ENCODE measurements at places on chromosomes 13 and 19.

- no peak for DNase-seq
These were observed 46.3 kb downstream of the BRD4 start for GRCh38 chr19:15285896-15286591.

GRCh38 chr13:97696921-97697320 is 256.6 kb upstream of the IPO5 start:
- DNase-seq = no peak

GRCh38 chr13:42486711-42487198 is 87.2 kb upstream of the TNFSF11 start:
- DNase-seq = no peak

GRCh38 chr13:109665781-109666249 is 120.6 kb downstream of the IRS2 start:
- no peak for DNase-seq

DNA sequence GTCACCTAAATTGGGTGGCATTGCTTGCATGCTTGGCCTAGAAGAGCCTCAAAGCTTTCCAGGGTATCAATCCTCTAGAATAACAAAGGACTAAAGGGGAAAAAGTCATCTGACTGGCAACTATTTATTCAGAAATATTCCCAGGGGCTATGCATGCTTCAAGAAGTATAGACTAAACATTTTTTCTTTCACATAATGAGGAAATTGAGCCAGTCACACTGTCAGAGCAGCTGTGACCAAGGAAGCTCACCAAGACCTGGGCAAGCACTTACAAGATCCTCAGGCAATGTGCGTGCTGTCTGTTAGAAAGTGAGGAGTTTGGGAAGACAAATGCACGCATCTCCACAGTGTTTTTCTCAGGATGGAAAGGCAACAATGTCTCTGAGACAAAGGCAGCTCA is 747.2 kb downstream of the DIAPH3 start:
- DNase-seq = no peak

GRCh38 chr19:48634424-48635262 is 2.5 kb downstream of the DBP start:
- peak; percentile 81 for DNase-seq

DNA sequence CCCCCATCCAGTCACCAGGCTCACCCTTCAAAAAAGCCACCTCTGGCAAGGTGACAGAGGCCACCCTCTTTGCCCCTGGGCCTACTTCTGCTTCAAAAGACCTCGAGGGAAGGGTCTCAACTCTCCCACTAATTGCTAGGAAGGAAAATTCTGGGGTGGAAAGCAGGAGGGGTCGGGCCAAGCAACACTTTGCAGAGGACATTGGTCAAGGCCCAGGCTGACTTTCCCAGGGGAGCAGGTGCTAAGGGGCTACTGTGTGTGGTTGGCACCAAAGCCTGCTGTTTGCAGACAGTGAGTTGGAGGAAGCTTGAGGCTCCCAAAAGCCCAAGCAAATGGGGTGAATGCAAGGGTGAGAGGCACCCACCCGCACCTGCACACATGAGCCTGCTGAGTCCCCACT is 28.6 kb upstream of the VSTM2B start:
- DNase-seq = no peak

- no peak for DNase-seq
These were observed 21.6 kb downstream of the SLC25A30 start for GRCh38 chr13:45396533-45397095.

DNA sequence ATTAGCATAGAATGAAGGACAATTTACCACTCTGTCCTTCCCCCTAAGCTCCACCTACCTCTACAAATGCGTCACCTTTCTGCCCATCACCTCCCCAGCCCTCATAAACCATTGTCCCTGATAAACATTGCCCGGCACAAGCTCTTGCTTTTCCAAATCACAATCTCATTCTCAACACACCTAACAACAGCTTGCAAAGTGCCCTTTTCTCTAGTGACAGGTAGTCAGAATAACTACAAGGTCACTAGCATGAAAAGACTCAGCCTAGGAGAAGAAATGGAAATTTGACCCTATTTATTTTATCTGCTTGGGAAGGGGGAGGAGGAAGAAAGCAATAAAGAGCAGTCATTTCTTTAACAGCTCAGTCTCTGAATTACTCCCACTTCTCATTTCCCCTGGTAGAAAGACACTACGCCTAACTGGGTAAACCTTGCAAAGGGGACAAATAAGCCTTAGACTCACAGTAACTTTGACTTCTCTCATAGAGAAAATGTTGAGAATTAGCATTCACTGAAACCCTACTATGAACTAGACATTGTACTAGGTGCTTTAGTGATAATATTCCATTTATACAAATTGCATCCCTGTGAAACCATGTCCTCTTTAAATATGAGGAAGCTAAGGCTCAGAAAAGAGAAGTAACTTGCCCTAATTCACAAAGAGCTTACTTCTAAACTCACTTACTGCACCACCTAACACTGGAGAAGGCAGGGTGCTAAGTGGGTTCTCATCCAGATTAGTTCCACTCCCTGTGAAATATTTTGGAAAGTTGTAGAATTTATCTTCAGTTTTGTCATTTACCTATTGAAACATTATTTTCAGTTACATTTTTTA is 116.2 kb upstream of the FNDC3A start:
- DNase-seq = no peak

Data from activated CD8-positive, alpha-beta memory T cell treated with anti-CD3 and anti-CD28 coated beads for 1 hour (primary cell).